ENCODE measurements at places on chromosomes 1 and 21.

DNA sequence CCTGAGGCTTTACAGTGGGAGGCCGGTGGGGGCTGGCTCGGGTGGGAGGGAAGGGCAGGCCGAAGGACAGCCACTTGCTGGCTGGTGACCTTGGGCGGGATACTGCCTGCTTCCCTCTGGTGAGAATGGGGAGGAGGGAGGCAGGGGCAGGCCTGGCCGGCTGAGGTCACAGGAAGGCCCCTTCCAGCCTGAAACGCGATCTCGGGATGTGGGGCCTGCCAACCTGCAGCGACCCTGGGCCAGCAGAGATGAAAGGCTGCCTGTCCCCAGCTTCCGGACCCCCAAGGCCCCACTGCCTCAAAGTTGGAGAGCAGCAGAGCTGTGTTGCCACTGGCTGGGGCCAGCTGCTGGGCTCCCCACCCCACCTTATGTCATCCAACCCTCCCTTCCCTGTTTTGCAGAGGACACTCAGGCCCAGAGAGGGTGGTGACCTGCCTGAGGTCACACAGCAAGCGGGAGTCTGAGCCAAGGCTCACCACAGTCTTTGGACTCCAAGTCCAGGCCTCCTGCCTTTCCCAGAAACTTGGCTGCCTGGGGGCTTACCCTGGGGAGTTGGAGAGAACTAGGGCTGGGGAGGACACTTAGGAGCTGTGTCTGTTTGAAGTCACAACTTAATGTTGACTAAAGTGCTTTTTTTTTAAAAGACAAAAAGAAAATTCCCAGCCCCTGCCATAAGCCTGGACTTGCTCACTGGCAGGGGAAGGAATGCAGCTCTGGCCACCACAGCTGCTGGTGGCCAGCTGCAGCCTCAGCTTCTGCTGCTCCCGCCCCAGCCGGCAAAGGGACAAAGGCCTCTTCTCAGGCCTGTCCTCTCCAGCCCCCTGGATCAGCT, 14.8 kb upstream of the WASF2 start:
- peak; percentile 69 for DNase-seq

GRCh38 chr1:53376041-53376461, 48.2 kb upstream of the LRP8 start:
- DNase-seq, result no peak

GRCh38 chr1:234980645-234981396, 147.8 kb downstream of the TOMM20 start:
- peak; percentile 97 for DNase-seq

GRCh38 chr1:37989361-37989930, 376 bp downstream of the SF3A3 start:
- peak; percentile 41 for DNase-seq

GRCh38 chr1:2639607-2640521, 7.0 kb upstream of the MMEL1 start:
- DNase-seq, result no peak

All from astrocyte of the spinal cord (primary cell).